Activated CD4-positive, alpha-beta T cell treated with anti-CD3 and anti-CD28 coated beads for 48 hours (primary cell): ENCODE measurements at places on chromosomes 2 and 18.

GRCh38 chr2:220335591-220335915, 708.1 kb downstream of the SLC4A3 start:
- DNase-seq, result no peak

DNA sequence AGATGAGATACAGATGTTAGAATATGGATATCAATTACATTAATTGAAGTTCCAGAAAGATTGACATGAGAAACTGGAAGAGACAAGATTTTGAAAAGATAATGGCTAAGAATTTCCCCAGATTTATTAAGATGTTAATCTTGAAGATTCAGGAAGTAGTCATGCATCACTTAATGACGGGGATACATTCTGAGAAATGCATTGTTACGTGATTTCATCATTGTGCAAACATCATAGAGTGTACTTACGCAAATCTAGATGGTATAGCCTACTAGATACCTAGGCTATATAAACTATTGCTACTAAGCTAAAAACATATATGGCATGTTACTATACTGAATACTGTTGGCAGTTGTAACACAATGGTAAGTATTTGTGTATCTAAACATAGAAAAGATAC, 6.8 kb upstream of the CHMP3 start:
- DNase-seq, result no peak

DNA sequence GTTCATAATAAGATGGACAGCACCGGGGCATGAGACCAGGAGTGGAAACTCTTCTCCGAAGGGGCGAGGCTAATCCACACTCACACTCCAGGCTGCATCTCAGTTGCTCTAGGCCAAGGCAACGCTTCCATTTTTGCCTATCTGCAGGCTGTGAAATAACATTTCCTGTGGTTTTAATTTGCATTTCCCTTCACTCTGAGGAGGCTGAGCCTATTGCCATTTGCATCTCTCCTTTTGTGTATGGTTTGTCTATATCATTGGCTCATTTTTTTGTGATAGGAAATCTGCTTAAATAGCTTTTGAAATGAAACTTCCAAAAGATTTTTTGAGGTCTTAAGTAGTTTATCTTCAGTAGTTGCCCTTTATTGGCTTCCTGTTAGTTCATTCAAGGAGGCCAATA, 57.6 kb downstream of the TPGS2 start:
- DNase-seq, result no peak

DNA sequence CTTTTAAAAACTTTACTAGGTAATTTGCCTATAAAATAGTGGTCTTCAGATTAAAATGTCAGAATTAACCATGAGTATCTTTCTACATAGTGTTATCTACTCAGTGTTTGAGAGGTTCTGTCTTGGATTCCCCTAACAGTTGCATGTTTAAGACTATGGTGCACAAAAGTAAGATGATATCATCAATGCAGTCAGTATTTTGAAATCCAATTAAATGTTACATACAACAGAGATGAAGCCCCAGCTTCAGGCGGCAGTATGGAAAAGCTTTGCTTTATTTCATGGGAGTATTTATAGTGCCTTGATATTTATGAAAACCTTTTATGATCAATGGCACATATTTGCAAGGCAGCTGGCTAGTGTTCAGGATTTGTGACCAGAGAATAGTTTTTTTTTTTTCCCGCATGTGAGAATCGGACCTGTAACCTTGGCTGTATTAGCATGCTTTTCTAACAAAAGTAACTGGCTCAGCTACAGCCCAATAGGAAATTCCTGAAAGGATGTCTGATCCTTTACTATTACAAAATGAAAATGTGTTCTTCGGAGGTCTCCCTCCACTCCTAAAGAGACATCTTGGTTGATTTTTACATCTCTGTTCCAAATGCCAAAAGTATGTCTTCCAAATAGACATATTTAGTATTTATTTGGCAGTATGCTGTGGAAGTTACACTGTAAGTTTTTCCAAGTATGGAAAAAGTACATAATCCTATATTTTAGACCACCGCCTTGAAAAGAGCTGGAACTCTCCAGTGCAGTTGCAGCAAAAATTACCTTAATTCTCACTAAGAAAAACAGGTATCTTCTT, 319.3 kb upstream of the UBE2E3 start:
- no peak for DNase-seq

DNA sequence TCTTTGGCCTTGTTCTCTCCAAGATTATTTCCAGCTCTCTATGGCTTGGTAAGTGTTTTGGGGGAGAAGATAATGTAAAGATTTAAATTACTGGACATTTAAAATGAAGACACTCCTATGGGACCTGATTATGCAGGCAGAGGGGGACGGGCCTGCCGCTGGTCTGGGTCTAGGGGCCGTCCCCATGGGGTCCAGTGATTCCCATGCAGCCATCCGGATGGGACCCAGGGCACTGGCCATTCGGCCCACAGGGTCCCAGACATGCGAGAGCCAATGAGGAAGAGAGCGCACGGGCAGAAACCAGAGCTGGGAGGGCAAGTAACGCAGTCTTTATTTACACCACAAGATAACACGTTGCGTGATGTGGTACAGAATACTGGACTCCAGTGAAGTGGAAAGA, 200.0 kb downstream of the TWIST2 start:
- no peak for DNase-seq

GRCh38 chr2:133812826-133813617, 244.8 kb upstream of the NCKAP5 start:
- DNase-seq, result no peak

- DNase-seq, result no peak
Measured at GRCh38 chr18:48216639-48217257, 192.4 kb downstream of the ZBTB7C start.
